ENCODE measurements at places on chromosomes 4 and X.

DNA sequence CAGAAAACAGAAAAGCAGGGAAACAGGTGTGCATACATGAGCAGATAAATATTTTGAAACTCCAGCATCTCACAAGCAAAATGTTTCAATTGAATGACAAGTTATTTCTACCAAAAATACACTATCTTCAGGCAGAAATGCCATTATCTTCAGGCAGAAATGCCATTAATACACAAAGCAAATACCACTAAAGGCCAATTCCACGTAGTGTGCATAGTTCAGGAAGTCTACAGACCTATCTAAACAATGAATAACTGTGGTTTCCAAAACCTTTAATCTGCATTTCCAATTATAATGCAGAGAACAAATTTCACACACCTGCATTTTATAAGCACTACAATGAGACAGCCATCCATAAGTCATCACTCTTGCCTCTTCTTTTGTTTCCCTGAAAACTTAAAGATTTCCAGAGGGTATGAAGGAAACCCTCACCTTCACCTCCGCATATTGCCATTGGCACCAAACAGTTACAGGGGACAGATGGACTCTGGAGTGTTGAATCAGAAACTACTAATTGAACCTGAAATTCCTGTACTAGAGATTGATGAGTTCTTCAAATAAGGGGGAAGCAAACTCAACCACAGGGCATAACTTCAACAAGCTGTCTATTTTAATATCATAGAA, 179.0 kb downstream of the PDGFC start:
- no peak for DNase-seq

DNA sequence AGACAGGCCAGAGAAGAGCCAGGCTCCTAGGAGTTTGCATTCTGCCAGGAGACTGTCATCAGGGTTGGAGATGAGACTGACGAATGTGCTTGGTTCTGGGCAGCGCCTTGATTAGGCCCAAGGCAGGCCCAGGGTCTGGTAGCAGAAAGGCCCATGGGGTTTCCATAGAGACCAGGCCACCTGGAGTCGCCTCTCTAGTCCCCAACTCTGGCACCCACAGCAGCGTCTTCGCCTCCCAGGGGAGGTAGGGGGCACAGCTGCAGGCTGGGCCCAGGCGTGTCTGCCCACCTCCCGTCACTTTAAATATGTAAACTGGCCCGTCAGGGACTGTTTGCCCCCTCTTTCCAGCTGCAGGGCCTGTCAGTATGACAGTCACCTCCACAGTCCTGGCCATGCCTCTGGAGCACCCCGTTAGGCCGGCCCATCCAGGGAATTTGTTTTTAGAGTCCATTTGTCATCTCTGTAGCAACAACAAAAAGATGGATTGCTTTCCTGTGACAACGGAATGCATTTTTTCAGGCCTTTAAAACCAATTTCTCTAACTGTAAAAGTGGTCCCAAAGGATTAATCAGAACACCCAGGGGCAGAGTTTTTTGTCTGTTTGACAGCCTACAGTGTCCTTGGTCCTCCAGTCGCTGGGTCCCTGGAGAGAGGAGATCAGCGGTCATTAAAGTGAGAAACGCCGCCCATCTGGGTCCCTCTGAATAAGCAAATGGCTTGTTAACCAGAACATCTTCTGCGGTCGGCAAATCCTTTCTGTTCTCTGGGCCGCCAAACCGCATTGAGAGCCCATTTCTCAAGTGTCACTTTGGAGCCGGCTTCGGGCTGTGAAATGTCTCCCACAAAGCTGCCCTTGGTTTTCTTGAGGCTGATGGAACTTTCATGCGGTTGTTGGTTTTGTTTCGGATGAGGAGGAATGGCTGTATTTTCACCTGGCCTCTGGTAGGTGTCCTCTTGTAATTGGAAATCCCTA, 153.0 kb upstream of the PSAPL1 start:
- no peak for DNase-seq

GRCh38 chrX:38879631-38880220, 78.5 kb downstream of the MID1IP1 start:
- no peak for DNase-seq

- no peak for DNase-seq
Measured at GRCh38 chr4:57309658-57310057, 199.5 kb upstream of the IGFBP7 start.

DNA sequence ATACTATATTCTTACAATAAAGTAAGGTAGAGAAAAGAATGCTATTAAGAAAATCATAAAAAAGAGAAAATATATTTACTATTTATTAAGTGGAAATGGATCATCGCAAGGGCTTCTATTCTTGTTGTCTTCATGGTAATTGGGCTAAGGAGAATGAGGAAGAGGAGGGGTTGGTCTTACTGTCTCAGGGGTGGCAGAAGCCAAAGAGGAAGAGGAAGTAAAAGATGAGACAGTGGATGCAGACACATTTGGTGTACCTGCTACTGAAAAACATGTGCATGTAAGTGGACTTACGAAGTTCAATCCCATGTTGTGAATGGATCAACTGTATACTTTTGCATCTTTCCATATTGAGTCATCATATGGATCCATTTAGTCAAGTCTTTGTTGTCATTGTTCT, 1502.1 kb upstream of the ADGRL3 start:
- no peak for DNase-seq

DNA sequence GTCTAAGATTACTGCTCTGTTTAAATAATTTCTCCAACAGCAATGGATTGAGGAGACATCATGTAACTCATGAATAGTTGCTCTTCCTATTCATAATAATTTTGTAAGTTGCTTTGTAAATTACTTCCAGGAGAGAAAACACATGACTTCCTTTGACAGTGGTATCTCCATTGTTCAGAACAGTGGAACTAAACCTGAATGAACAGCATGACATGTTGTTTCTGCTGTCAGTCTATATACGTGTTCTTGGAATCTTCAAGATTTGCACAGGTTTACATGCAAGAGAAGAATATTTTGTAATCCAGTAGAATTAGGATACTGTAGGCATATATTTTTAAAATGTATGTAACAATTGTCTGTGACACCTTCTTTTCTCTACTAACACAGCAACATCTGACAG, 618.8 kb upstream of the GRID2 start:
- DNase-seq, result no peak

- no peak for DNase-seq
Measured at GRCh38 chr4:26298198-26298947, 22.4 kb upstream of the RBPJ start.

- no peak for DNase-seq
Measured at GRCh38 chrX:107894038-107894437, 68.4 kb downstream of the MID2 start.

- DNase-seq, result no peak
Measured at GRCh38 chr4:9923195-9923812, 98.0 kb downstream of the SLC2A9 start.

GRCh38 chr4:153326513-153326912, 18.0 kb upstream of the MND1 start:
- no peak for DNase-seq

GRCh38 chr4:145090380-145090779, 7.6 kb downstream of the ANAPC10 start:
- DNase-seq, result no peak

DNA sequence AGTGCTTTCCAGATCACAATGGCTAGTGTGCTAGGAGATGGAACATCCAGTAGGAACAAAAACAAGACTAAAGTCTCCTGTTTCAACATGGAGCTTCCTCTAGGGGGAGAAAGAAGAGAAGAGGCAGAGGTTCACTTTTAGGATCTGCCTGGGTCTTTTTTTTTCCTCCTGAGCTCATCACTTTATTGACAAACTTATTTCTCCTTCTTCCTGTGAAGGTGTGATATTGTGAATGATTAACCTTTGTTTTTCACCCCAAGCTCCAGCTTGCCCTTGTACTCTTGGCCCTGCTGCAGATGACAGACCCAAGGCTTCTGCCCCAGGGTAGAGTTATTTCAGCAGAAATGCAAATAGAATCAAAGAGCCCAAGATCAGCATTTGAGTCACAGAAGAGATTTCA, 13.5 kb downstream of the PAGE4 start:
- no peak for DNase-seq

- no peak for DNase-seq
Measured at GRCh38 chrX:129818123-129818522, 25.6 kb downstream of the ZDHHC9 start.

DNA sequence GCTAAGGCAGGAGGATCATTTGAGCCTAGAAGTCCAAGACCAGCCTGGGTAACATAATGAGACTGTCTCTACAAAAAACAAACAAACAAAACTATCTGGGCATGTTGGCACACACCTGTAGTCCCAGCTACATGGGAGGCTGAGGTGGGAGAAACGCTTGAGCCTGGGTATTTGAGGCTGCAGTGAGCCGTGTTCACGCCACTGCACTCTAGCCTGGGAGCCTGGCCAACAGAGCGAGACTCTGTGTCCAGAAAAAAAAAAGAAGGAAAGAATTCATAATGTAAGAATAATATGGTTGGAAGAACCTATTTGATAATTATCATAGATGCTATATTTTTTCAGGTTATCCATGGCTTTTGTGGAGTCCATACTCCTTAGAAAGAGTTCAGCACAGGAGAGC, 26.0 kb upstream of the DCHS2 start:
- no peak for DNase-seq

DNA sequence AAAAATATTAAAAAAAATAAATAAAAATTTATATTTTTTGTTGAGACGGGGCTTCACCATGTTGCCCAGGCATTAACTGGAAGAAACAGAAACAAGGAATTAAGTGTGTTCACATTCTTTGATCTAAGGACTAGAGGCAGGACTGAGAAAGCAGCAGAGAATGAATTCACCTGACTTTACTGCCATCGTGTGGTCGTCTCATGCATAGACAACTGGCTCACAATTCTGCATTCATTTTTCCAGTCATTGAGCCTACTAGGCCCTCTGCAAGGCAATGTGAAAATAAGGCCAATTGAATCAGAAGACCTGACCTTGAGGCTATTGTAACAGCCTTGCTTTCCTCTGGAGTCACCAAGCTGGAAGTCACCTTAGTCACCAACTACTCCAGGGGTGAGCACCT, 37.4 kb downstream of the LHFPL1 start:
- DNase-seq, result no peak

DNA sequence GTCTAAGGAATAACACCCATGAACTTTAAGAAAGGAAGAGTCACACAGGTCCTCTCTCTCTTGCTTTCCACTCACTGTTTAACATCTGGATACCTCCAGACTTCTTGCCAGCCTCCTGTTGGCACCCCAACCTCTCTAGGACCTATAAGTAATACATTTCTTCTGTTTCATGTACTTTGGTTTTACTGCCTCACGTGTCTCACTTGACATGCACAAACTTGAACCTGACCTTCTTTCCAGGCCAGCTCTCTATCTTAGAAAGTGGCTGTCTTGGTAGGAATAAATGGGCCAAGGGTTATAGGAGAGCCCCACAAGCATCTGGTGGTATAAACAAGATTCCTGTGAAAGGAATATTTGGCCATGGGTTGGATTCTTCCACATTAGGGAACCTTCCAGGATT, 614.8 kb upstream of the AGA start:
- DNase-seq, result no peak

DNA sequence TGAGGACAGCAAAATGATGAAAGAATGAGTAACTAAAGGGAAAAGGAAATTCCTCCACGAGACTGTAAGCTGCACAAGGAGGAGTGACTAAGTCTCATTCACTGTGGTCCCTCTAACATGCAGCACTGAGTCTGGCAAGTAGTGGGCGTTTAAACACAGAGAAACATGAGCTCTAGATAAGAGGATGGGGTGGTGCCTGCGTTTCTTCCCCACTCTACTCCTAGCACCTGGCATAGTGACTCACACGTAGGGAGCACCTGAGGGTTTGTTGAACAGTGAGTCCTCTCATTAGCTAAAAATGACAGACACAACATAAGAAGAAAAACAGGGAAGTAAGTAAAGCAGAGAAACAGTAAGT, 105.8 kb upstream of the CBR4 start:
- DNase-seq, result no peak

DNA sequence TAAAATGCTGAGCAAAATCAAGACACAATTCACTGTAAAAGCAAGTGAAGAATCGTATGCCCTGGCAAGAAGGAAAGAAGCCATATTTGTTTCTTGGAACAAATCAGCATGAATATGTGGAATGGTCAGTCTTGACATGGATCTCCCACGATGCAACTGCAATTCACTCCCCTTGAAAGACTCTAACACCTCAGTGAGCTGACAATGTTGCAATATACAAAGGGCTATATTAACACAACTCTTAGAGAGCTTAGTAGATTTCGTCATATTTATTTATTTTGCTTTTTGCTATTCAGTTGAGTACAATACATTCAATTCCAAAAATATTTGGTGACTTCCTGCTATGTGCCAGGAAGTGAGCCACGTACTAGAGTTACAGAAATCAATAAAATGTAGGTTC, 14.7 kb downstream of the OR13H1 start:
- DNase-seq, result no peak

GRCh38 chrX:134933911-134934310, 56.9 kb upstream of the SMIM10 start:
- DNase-seq, result no peak

DNA sequence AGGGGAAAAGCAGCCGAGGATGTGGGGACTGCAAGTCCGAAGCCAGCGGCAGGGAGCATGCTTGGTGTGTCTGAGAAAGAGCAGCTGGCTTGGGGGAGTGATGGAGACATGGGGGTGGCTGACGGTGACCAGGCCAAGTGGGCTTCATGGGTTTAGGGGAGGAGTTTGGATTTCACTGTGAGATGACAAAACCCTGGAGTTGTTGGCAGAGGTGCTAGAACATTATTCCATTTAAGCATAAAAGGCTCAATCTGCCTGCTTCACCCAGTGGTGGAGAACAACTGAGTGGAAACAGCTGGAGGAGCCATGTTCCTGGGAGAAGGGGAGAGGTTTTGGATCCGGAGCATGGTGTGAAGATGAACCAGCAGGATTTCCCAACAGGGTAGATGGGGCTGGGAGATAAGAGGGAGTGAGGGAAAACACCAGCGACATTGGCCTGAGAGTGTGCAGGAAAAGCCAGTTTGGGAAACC, 318.0 kb upstream of the TAPT1 start:
- no peak for DNase-seq

GRCh38 chrX:131626681-131627296, 82.9 kb downstream of the OR13H1 start:
- DNase-seq, result no peak

DNA sequence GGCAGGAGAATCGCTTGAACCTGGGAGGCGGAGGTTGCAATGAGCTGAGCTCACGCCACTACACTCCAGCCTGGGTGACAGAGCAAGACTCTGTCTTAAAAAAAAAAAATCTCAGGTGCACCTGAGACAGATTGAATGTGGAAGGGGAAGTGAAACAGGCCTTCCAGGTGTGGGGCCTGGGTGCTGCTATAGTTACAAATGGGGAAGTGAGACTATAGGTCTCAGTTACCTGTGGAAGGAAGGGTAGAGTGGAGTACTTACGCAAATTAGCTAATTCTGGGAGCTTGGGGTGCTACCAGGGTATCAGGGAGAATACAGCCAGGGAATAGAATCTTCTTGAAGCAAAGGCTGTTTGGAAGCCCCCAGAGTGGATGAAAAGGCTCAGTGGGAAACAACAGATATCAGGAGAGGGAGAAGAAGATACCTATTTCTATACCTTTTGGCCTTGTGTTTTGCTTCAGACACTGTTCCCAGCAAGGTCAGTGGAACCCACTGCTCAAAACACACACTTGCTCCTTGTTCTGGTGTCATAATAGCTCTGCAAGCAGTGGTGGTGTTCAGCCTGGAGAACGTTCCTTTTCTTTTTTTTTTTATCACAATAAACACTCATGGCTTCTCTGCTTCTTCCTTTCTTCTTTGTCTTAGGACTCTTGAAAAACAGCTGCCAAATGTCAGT, 7.0 kb downstream of the CD38 start:
- DNase-seq, result no peak

GRCh38 chr4:121100093-121100775, 27.9 kb upstream of the NDNF start:
- DNase-seq, result no peak

- no peak for DNase-seq
Measured at GRCh38 chrX:96425200-96425599, 259.4 kb upstream of the DIAPH2 start.

- no peak for DNase-seq
Measured at GRCh38 chr4:73019462-73020047, 50.0 kb downstream of the COX18 start.
